K562 (cell line): ENCODE measurements at places on chromosomes 13 and 19. TPM values are rescaled to one million over a fixed set of nuclear protein-coding genes. Genes with fewer than 3 reads are reported as not detected.
A peak's percentile ranks its signal among the peaks of the same experiment; 100 is the strongest.

Gene CD37
- total RNA-seq, result 11.0 and 12.0 TPM in 2 replicates

Gene USHBP1
- 0.16 TPM in 1 of 2 replicates, not detected in the other for total RNA-seq

Gene ARHGAP33
- 13.0 and 26.6 TPM in 2 replicates for total RNA-seq

Gene KIR2DL1
- not detected in 2 replicates for total RNA-seq

Gene SIGLECL1
- not detected in 2 replicates for total RNA-seq

Gene ZNF813
- 4.8 and 5.6 TPM in 2 replicates for total RNA-seq

Gene CRTC1
- total RNA-seq, result 3.8 and 4.3 TPM in 2 replicates

Gene CEACAM1
- total RNA-seq, result 0.16 and 0.36 TPM in 2 replicates

Gene FBXL3
- total RNA-seq, result 11.2 and 12.6 TPM in 2 replicates

Gene ZNF98
- total RNA-seq, result 0.18 TPM in 1 of 2 replicates, not detected in the other

Gene GPC5
- not detected in 2 replicates for total RNA-seq

Gene C1QTNF9B
- 0.25 and 0.38 TPM in 2 replicates for total RNA-seq

Gene RFXAP
- 7.0 and 9.7 TPM in 2 replicates for total RNA-seq

Gene SIAH3
- total RNA-seq, result not detected in 2 replicates

DNA sequence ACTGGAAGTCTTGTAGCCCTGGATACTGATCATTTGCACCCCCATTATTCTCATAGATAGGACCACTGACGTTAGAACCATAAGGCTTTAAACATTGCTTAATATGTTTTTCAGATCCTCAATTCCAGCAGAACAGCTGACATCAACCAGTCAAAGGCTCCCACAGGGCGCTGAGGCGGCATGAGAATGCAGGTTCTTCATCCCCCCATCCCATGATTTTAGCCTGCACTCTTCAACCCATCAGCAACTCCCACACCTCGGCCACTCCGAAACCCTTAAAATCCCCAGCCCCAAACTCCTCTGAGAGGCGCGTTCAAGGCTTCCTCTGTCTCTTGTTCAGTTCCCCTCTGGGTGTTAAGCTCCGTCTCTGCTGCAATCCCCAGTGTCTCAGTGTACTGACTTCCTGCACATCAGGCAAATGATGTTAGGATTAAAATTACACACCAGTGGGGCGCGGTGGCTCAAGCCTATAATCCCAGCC, 24.3 kb upstream of the LAMP1 start:
- no peak for DNase-seq
- H3K36me3 ChIP-seq, result no peaks in the 10 kb centered on the region
- no peak overlapping the region for H3K4me3 ChIP-seq
- peaks cover 20% of the 10 kb centered on the region; the same call in 2 of the 3 replicates for H3K4me1 ChIP-seq

- H3K4me1 ChIP-seq, result no peaks in the 10 kb centered on the region
- no peak overlapping the region for H3K27ac ChIP-seq
- DNase-seq, result no peak
These were observed 48.6 kb upstream of the WASF3 start for GRCh38 chr13:26508885-26509284.

GRCh38 chr19:17686592-17687024, 1.5 kb downstream of the UNC13A start:
- DNase-seq, result peak; percentile 88
- peaks cover 24% of the 10 kb centered on the region for H3K4me1 ChIP-seq
- no peaks in the 10 kb centered on the region for H3K36me3 ChIP-seq

GRCh38 chr13:30805603-30806011, 70.3 kb downstream of the ALOX5AP start:
- peaks cover 40% of the 10 kb centered on the region for H3K27me3 ChIP-seq
- H3K4me1 ChIP-seq, result no peaks in the 10 kb centered on the region
- no peak overlapping the region for H3K4me3 ChIP-seq
- no peak for DNase-seq
- no peak overlapping the region for H3K27ac ChIP-seq

- no peak for DNase-seq
- no peaks in the 10 kb centered on the region for H3K27me3 ChIP-seq
- no peak overlapping the region for H3K4me3 ChIP-seq
- H3K36me3 ChIP-seq, result no peaks in the 10 kb centered on the region
- H3K27ac ChIP-seq, result no peak overlapping the region
- no peaks in the 10 kb centered on the region for H3K4me1 ChIP-seq
These were observed 254.2 kb downstream of the ITGBL1 start for GRCh38 chr13:101706651-101707050.

GRCh38 chr19:19752760-19753403, 20.0 kb upstream of the ZNF14 start:
- H3K4me1 ChIP-seq, result no peaks in the 10 kb centered on the region; the same call in 2 of the 3 replicates
- H3K27ac ChIP-seq, result no peak overlapping the region
- peaks cover 34% of the 10 kb centered on the region for H3K27me3 ChIP-seq
- no peak overlapping the region for H3K4me3 ChIP-seq
- H3K36me3 ChIP-seq, result no peaks in the 10 kb centered on the region

- no peak for DNase-seq
- H3K36me3 ChIP-seq, result no peaks in the 10 kb centered on the region
- peaks cover 12% of the 10 kb centered on the region; the same call in 1 of the 2 replicates for H3K27me3 ChIP-seq
- no peak overlapping the region for H3K27ac ChIP-seq
These were observed 41.7 kb downstream of the SIAH3 start for GRCh38 chr13:45809801-45810394.

DNA sequence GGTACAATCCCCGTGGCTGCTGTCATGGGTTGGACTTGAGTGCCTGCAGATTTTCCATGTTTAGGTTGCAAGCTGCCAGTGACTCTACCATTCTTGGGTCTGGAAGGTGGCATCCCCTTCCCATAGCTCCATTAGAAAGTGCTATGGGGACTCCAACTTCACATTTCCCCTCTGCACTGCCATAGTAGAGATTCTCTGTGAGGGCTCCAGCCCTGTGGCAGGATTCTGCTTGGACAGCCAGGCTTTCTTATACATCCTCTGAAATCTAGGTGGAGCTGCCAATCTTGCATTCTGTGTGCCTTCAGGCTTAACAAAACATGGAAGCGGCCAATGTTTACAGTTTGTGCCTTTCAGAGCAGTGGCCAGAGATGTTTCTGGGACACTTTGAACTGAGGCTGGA, 636.2 kb downstream of the SLITRK6 start:
- H3K36me3 ChIP-seq, result no peaks in the 10 kb centered on the region
- H3K27me3 ChIP-seq, result no peaks in the 10 kb centered on the region
- DNase-seq, result no peak
- H3K27ac ChIP-seq, result no peak overlapping the region

DNA sequence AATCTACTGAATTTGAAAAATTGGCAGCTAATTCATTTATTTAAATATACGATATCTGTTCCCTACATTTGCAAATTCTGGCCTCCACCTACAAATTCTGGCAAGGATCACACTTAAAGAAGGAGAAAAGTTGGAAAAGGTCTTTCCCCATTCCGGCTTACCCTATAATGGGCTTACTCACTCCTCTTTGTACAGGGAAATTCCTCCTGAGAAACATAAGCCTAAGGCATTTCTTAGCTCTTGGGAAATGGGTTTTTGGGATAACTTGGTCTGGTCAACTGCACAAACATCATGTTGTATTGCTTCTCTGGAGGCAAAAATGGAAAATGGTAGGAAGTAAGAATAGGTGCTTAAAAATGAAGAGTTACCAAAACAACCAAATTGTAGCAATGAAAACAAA, 25.5 kb downstream of the KCTD12 start:
- H3K27me3 ChIP-seq, result no peaks in the 10 kb centered on the region
- H3K36me3 ChIP-seq, result no peaks in the 10 kb centered on the region
- H3K27ac ChIP-seq, result no peak overlapping the region
- no peak for DNase-seq
- H3K4me3 ChIP-seq, result no peak overlapping the region

GRCh38 chr19:48673436-48674100, 751 bp upstream of the NTN5 start:
- DNase-seq, result no peak
- no peak overlapping the region for H3K4me3 ChIP-seq

GRCh38 chr19:12880551-12881171, 588 bp downstream of the DNASE2 start:
- H3K27me3 ChIP-seq, result no peaks in the 10 kb centered on the region
- no peak for DNase-seq
- H3K36me3 ChIP-seq, result peaks cover 42% of the 10 kb centered on the region

- no peak overlapping the region for H3K27ac ChIP-seq
- H3K27me3 ChIP-seq, result no peaks in the 10 kb centered on the region
- DNase-seq, result no peak
These were observed 8.4 kb downstream of the NAPA start for GRCh38 chr19:47506459-47506858.

GRCh38 chr13:43242040-43242439, 218.7 kb downstream of the DNAJC15 start:
- no peaks in the 10 kb centered on the region for H3K36me3 ChIP-seq
- H3K27ac ChIP-seq, result no peak overlapping the region
- DNase-seq, result no peak
- H3K4me3 ChIP-seq, result no peak overlapping the region
- no peaks in the 10 kb centered on the region for H3K4me1 ChIP-seq
- H3K27me3 ChIP-seq, result no peaks in the 10 kb centered on the region

GRCh38 chr13:111034811-111035210, 80.3 kb upstream of the ARHGEF7 start:
- peaks cover 18% of the 10 kb centered on the region; the same call in 2 of the 3 replicates for H3K4me1 ChIP-seq
- no peak overlapping the region for H3K4me3 ChIP-seq
- no peaks in the 10 kb centered on the region for H3K36me3 ChIP-seq
- no peak for DNase-seq
- H3K27me3 ChIP-seq, result no peaks in the 10 kb centered on the region

DNA sequence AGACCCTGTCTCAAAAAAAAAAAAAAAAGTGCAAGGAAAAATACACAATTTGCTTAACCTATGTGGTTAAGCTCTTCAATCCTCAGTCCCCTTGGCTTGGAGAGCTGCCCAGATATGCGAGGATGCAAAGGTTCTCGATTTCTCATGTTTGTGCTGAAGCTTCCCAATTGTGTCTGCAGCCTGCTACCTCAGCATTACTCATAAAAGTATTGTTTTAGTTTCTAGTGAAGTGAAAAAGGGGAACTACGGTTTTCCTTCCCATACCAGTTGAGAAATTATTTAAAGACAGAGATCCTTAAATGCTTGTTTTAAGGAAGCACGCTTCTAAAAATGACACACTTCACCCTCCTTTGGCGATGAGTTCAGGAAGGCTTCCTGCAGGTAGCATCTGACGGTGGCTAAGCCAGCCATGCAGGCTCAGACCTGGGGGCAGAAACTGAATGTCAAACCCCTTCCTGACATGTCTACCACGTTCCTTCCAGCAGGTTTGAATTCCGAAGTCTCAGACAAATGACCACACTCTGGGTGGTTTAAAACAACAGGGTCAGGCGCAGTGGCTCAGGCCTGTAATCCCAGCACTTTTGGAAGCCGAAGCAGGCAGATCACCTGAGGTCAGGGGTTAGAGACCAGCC, 47.9 kb downstream of the RUBCNL start:
- peaks cover 3% of the 10 kb centered on the region; the same call in 1 of the 2 replicates for H3K27me3 ChIP-seq
- no peak overlapping the region for H3K4me3 ChIP-seq
- no peaks in the 10 kb centered on the region for H3K36me3 ChIP-seq
- H3K4me1 ChIP-seq, result no peaks in the 10 kb centered on the region; the same call in 2 of the 3 replicates

DNA sequence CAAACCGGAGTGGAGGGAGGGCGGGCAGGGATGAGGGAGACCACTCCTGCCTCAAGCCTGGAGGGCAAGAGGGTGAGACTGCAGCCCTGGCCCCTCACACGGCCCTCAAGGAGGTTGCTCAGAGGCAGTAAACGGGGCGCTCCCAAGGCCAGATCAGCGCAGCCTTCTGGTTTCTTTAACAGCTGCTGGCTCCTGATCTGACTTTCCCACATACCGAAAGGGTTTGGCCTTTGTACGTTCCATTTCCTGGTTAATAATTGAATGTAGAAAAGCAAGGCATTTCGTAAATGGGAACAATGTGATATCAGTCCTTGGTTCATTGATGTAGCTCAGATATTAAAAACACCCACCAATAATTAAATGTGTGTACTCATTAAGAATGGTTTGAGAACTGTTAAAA, 71.5 kb downstream of the GGACT start:
- H3K36me3 ChIP-seq, result no peaks in the 10 kb centered on the region
- 0 out of 2 replicates have a peak, but pooled peaks cover 3% of the 10 kb centered on the region for H3K27me3 ChIP-seq
- no peak overlapping the region for H3K27ac ChIP-seq
- H3K4me3 ChIP-seq, result no peak overlapping the region
- no peaks in the 10 kb centered on the region for H3K4me1 ChIP-seq
- DNase-seq, result no peak

GRCh38 chr19:5230730-5231555, 109.7 kb downstream of the PTPRS start:
- H3K4me3 ChIP-seq, result no peak overlapping the region
- H3K36me3 ChIP-seq, result no peaks in the 10 kb centered on the region
- H3K27ac ChIP-seq, result no peak overlapping the region
- no peak for DNase-seq
- peaks cover 8% of the 10 kb centered on the region for H3K4me1 ChIP-seq
- H3K27me3 ChIP-seq, result no peaks in the 10 kb centered on the region

DNA sequence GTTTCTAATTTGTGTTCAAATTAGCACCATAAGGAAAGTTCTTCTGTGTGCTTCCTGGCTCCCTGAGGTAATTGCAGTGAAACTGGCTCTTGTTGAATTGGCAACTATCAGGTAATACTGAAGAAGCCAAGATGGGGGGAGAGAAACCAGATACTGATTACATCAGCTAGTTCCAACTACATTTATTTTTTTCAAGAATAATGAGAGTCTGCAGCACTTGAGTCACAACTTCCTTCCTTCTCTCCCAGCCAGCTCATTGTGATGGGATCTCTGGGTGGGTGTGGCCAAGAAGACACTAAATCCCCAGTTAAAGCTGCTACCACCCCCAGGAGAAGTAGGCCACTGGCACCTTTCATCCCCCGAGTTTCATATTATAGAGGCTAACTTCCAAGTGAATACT, 100.7 kb upstream of the RXFP2 start:
- H3K4me1 ChIP-seq, result no peaks in the 10 kb centered on the region
- no peaks in the 10 kb centered on the region for H3K36me3 ChIP-seq
- H3K27me3 ChIP-seq, result no peaks in the 10 kb centered on the region
- H3K27ac ChIP-seq, result no peak overlapping the region

DNA sequence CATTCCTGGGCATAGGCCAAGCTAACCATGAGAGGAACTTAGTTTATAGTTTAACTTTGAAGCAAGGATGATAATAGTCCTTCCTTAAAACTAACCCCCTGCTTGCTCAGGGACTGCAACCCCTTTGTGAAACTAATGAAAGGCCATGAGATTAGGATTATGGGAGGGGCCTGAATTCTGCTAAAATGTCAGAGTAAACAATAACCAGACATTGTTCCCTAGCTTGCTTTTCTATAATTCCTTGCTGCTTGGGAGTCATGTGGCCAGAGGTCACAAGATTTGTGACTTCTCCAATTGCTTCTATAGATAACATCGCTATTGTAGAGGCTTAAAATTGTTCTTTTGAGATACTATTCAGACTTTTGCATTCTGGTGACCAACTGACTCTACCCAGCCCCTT, 634.0 kb downstream of the TBC1D4 start:
- H3K27ac ChIP-seq, result no peak overlapping the region
- no peaks in the 10 kb centered on the region for H3K27me3 ChIP-seq

DNA sequence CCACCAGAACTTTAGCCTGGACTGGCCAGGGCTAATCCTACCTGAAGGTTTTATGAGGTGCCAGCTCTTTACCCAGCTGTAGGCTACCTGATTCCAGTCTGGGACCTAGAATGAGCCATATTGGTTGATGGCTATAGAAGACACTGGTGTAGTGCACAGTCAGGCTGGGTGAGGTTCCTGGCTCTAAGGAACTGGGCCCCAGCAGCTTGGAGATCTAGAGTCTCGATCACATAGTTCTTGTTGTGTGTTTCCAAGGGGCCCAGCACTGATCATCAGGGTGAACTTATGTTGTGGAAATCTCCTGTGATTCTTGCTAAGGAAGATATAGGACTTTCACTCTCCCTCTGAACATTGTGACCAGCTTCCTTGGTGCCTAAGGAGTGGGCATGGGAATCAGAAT, 236.3 kb downstream of the ZNF536 start:
- H3K4me1 ChIP-seq, result no peaks in the 10 kb centered on the region
- no peaks in the 10 kb centered on the region for H3K36me3 ChIP-seq
- H3K27me3 ChIP-seq, result no peaks in the 10 kb centered on the region
- no peak overlapping the region for H3K27ac ChIP-seq
- H3K4me3 ChIP-seq, result no peak overlapping the region
- no peak for DNase-seq
